Osteoblast (primary cell): ENCODE measurements at places on chromosomes 3 and 15. TPM values are rescaled to one million over a fixed set of nuclear protein-coding genes. Genes with fewer than 3 reads are reported as not detected.

The PXYLP1 gene
- 6.5 and 9.1 TPM in 2 replicates for total RNA-seq

The CCR8 gene
- not detected in 2 replicates for total RNA-seq

The FGF12 gene
- not detected in 2 replicates for total RNA-seq

The TLR9 gene
- not detected in 2 replicates for total RNA-seq

The ARNT2 gene
- total RNA-seq: 26.2 and 30.0 TPM in 2 replicates

The GRAMD2A gene
- not detected in 2 replicates for total RNA-seq

The PPARG gene
- 7.2 and 9.4 TPM in 2 replicates for total RNA-seq

The ZDHHC19 gene
- not detected in 2 replicates for total RNA-seq

The TNFAIP8L3 gene
- 8.3 and 11.2 TPM in 2 replicates for total RNA-seq

The SV2B gene
- under 0.01 TPM in 1 of 2 replicates, not detected in the other for total RNA-seq

The AQP9 gene
- under 0.01 TPM in 2 replicates for total RNA-seq

The WWTR1 gene
- total RNA-seq: 79.3 and 84.7 TPM in 2 replicates

The PYGO1 gene
- 15.6 and 18.0 TPM in 2 replicates for total RNA-seq

The GASK1A gene
- 0.72 and 0.88 TPM in 2 replicates for total RNA-seq

The KCNMB3 gene
- total RNA-seq: 1.8 TPM in 2 replicates

The SPINK8 gene
- not detected in 2 replicates for total RNA-seq

The SLC28A2 gene
- not detected in 2 replicates for total RNA-seq

The ZNF80 gene
- total RNA-seq: not detected in 2 replicates

The CLDN18 gene
- not detected in 2 replicates for total RNA-seq

The ANKUB1 gene
- under 0.01 TPM in 1 of 2 replicates, not detected in the other for total RNA-seq

The FAM219B gene
- total RNA-seq: 36.6 and 46.3 TPM in 2 replicates

The SEMA4B gene
- 8.7 and 15.9 TPM in 2 replicates for total RNA-seq

The ALPK3 gene
- 0.36 and 0.59 TPM in 2 replicates for total RNA-seq

The EPHA3 gene
- 10.9 and 12.7 TPM in 2 replicates for total RNA-seq

The MUSTN1 gene
- 1.4 TPM in 1 of 2 replicates, not detected in the other for total RNA-seq

The SEMA3B gene
- 5.9 and 10.1 TPM in 2 replicates for total RNA-seq

The CACNA1D gene
- total RNA-seq: under 0.01 and 0.29 TPM in 2 replicates

The TUSC7 gene
- not detected in 2 replicates for total RNA-seq

The CHRNA7 gene
- total RNA-seq: under 0.01 TPM in 1 of 2 replicates, not detected in the other

The GOLGA6L7 gene
- total RNA-seq: not detected in 2 replicates

The TIMP4 gene
- 2.4 and 3.3 TPM in 2 replicates for total RNA-seq

The GOLGA8N gene
- 4.7 and 5.0 TPM in 2 replicates for total RNA-seq

The EFHB gene
- 0.29 and 1.8 TPM in 2 replicates for total RNA-seq

The KNL1 gene
- 3.5 and 3.6 TPM in 2 replicates for total RNA-seq

The OR5K2 gene
- total RNA-seq: not detected in 2 replicates

The KLHL40 gene
- not detected in 2 replicates for total RNA-seq

The CHRM5 gene
- under 0.01 TPM in 2 replicates for total RNA-seq

The SLC9C1 gene
- total RNA-seq: not detected in 2 replicates

The ICE2 gene
- total RNA-seq: 26.4 and 30.1 TPM in 2 replicates

The TFDP2 gene
- 41.6 and 146 TPM in 2 replicates for total RNA-seq

The SNRPN gene
- total RNA-seq: 94.6 and 117 TPM in 2 replicates

The IL12A gene
- 3.2 and 4.7 TPM in 2 replicates for total RNA-seq

The HHATL gene
- not detected in 2 replicates for total RNA-seq

The MESP2 gene
- 0.72 and 1.5 TPM in 2 replicates for total RNA-seq

The TRH gene
- total RNA-seq: under 0.01 TPM in 2 replicates

The BCL6 gene
- 35.4 and 40.2 TPM in 2 replicates for total RNA-seq

The RASSF1 gene
- 17.4 and 18.1 TPM in 2 replicates for total RNA-seq

The ITGA11 gene
- total RNA-seq: 567 and 697 TPM in 2 replicates

The CNBP gene
- total RNA-seq: 215 and 233 TPM in 2 replicates

The BCHE gene
- not detected in 2 replicates for total RNA-seq

The QRICH1 gene
- 136 and 167 TPM in 2 replicates for total RNA-seq

The RAB11A gene
- total RNA-seq: 55.7 and 68.0 TPM in 2 replicates

The GRM2 gene
- under 0.01 TPM in 1 of 2 replicates, not detected in the other for total RNA-seq

The MBD4 gene
- 37.1 and 41.3 TPM in 2 replicates for total RNA-seq

The CASR gene
- not detected in 2 replicates for total RNA-seq

The NRROS gene
- total RNA-seq: 0.72 and 1.2 TPM in 2 replicates

The RBP2 gene
- not detected in 2 replicates for total RNA-seq

The AP3B2 gene
- total RNA-seq: under 0.01 and 0.36 TPM in 2 replicates

The LYZL4 gene
- not detected in 2 replicates for total RNA-seq

The TM6SF1 gene
- total RNA-seq: 0.29 and 0.36 TPM in 2 replicates
